Nucleus accumbens (tissue), 56 donors: ENCODE measurements at places on chromosomes 1 and 21.

DNA sequence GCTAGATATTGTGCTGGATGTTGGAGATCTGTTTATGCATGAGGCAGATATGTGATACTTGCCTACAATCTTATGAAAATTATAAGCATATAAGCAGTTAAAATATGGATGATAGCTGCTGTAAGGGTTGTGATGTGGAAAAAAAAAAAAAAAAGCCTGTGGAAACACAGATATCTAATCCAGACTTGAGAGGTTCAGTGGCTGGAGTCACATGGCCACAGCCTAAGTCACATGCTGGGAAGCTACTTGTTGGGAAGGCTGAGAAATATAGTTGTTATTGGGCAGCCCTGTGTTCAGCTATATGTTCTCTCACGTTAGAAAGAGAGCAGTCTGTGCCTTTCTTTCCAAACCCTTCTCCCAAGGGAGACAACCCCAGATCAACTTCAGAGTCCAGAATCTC lies 15.1 kb downstream of the RAVER2 start:
- no peak for DNase-seq

- DNase-seq = no peak
Measured at GRCh38 chr1:48236716-48237470, 14.4 kb downstream of the SLC5A9 start.

DNA sequence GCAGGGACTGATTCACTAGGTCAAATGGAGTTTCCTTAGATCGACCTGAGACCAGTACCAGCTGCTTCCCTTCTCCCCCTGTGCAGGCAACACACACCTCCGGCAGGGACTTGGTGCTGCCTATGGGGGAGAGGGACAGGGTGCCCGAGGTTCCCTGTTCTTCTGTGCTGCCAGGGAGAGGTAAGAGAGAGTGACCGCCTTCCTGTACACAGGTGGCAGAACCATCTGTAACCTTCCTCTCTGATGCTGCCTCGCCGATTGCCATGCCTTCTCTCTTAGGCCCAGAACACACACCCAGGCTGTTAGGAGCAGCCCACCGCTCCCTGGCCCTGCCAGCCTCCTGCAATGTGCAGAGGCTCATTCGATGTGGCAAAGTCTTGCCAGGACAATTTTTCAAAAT lies 9.3 kb downstream of the MYOC start:
- no peak for DNase-seq

DNA sequence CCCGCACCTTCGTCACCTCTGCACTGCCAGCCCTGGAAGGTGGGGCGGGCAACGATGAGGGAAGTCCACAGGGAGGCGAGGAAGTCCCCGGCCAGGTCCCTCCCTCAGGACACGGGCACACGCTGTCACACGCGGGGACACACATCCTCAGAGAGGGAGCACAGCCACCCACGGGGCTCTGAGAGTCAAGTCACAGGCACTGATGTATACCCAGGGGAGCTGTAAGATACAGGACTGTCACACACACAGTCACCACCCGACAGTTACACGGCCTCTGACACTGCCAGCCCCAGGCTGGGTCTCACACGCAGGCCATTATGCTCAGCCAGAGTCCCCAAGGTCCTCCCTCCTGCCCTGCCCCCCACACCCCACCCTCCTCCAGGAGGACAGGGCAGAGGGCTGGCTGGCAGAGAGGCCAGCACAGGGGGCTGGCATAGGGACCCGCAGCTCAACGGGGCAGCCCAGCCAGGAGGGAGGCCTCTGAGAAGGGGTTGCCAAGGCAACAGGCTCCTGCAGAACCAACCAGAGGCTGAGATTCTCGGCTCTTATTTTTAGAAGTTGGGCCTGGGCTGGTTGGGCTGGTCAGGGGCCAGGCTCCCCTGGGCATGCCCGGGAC lies 17.7 kb upstream of the ADGRB2 start:
- DNase-seq = peak; percentile 29

DNA sequence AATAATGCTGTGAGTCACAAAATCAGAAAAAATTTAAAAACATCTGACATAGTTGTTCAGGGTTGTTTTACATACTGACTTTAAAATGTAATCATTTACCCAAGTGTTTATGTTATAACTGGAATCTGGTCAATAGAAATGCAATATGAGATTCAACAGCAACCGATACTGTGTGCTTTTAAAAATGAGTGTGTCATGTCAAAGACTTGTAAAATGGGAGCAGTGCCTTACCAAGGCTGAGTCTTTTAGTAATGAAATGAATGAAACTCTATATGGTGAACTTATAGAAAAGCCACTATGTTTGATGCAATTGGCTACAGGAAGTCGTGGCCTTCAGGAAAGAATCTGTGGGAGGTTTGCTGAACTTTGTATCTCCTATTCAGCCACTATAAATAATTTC lies 570.2 kb downstream of the DPYD start:
- DNase-seq = no peak

DNA sequence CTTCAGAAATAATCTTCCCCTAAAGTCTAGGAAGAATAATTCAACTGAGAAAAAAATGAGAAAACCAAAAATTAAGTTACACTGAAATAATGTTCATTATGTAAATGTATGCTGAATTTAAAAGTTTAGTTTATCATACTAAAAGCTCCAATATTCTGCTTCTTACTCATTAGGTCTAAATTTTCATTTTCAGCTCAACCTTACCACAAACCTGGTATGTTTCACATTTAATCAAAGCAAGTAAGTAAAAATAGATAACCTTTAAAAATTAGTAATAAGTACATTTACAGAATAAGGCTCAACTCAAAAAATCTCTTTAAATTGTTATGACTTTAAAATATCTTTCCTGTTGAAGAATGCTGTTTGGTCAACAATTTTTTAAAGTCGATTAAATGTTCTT lies 15.0 kb downstream of the BTG3 start:
- DNase-seq = no peak

- no peak for DNase-seq
Measured at GRCh38 chr1:85279458-85280080, 3.1 kb upstream of the BCL10 start.

- DNase-seq = no peak
Measured at GRCh38 chr21:45294509-45295291, 7.0 kb upstream of the POFUT2 start.

DNA sequence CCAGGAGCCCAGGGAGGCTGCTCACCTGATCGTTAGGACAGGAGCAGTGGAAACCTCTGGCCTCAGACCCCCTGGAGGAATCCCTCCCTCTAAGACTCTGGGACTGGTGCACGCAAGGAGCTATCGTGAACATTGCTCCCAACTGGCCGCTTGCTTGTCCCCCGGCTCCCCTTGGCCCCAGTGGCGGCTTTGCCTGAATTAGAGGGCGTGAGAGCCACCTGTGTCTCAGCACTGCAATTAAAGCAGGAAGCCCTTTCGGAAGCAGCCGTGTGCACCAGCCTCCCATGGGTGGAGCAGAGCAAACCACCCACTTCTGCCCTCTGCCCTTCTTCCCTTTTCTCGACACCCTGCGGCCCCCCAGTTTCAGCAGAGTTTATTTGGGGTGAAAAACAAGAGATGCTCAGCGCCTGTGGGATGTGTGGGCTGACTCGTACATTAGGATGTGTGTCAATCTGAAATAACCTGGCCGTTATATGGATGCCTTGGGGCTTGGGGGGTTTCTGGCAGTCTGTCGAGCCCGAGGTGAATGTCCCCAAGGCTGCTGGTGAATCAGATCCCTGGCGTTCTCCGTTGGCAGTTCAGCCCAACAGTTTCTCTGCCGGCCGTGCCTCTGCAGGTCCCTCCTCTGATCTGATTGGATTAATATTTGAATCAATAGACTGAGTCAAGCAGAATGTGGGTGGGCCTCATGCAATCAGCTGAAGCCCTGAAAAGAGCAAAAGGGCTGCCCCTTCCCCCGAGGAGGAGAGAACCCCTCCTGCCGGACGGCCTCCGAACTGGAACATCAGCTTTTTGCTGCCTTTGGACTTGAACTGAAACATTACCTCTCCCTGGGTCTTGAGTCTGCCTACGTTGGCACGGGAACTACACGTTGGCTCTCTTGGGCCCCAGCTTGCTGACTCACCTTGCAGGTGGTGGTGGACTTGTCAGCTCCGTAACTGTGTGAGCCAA lies 7.3 kb upstream of the UMODL1 start:
- DNase-seq = no peak

DNA sequence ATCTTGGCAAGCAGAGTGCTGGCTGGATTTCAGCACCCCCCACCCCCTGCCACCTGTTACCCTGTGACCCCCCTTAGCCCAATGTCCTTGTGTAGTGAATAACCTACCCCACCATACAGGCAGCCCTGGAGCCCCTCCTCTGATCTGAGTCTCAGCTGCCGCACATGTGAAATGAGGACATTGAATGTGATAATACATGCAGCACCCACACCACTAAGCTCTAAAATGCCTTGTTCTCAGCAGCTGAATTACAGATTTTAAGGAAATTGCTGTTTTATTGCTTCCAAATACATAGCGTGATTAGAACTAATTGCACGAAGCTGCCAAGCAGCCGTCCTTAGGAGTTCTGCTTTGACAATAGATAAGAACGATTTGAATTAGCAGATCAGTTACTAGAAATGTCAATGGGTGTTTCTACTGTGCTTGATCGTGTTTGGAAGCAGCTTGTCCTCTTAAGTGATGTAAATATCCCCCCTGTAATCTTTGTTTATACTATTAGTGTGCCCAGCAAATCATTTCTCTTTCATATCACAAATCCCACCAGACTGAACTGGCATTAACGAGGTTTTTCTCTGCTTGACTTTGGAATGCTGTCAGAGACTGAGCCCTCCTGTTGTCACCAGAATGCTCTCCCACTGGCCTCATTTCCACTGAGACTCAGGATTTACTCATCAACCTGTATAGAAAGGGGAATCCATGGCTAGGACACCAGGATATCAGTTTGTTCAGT lies 4.9 kb downstream of the SLAMF8 start:
- no peak for DNase-seq

GRCh38 chr1:192703283-192704206 lies 67.6 kb downstream of the RGS13 start:
- DNase-seq = no peak
